Coronary artery (tissue), 2 donors: ENCODE measurements at places on chromosomes 12 and 14.

DNA sequence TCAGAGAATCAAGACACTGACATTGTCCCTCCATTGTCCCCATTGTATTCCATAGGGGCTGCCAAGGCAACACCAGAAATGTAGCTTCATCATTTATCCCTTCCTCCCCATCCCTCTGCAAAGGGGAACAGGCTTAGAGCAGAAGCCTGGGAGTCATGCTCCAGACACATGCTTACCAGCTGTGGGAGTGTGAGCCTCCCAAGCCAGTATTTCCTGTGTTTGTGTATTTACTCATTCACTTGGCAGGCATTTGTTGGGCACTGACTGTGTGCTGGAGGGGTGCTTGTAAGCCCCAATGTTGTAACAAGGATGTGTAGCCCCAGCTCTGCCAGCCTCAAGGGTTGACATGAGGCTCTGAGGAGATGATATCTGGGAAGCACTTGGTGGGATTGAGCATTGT is 46.0 kb upstream of the TCL1A start:
- DNase-seq = no peak

GRCh38 chr12:1696800-1697199 is 5.9 kb downstream of the ADIPOR2 start:
- DNase-seq = no peak

DNA sequence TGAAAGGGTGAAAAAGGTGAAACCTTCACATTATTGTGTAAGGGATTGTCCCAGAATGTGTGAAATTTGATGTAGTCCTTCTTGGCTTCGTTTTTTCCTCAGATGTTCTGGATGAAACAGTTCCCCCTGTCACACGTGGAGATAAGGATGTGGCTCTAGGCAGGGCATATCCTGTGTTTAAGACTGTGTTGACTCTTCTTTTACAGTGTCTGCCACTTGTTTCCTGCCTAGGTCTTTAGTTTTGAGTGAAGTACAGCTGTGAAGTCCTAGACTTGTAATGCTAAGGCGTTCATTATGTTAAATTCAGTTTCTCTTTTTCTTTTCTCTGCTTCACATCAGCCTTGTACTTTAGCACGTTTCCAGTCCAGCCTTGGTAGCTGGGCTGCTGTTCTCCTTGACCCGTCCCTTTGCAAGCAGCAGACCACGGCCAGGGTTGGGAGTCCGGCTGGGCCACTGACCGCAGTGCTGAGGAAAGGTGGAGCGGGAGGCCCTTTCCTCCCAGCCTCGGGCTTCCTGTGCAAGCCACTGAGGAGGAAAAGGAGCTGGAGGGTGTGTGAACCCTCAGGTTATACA is 59.1 kb downstream of the RASSF3 start:
- DNase-seq = no peak

DNA sequence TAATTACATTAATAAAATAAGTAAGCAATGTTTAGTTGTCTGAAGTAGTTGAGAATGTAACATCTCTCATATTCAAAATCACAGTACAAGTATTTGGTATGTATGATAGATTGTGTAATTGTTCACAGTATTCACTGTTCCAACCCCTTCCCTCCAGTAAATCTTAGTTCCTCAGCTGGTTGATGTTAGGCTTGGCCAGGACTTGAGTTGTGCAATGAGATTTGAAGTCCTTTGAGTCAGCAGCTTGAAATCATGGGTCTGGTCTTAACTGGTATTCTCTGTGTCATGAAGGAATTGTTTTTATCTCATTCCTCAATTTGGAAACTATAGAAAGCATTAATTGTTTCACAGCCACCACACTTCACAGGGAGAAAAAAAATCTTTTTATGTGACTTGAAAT is 477.1 kb downstream of the FSCB start:
- DNase-seq = no peak

DNA sequence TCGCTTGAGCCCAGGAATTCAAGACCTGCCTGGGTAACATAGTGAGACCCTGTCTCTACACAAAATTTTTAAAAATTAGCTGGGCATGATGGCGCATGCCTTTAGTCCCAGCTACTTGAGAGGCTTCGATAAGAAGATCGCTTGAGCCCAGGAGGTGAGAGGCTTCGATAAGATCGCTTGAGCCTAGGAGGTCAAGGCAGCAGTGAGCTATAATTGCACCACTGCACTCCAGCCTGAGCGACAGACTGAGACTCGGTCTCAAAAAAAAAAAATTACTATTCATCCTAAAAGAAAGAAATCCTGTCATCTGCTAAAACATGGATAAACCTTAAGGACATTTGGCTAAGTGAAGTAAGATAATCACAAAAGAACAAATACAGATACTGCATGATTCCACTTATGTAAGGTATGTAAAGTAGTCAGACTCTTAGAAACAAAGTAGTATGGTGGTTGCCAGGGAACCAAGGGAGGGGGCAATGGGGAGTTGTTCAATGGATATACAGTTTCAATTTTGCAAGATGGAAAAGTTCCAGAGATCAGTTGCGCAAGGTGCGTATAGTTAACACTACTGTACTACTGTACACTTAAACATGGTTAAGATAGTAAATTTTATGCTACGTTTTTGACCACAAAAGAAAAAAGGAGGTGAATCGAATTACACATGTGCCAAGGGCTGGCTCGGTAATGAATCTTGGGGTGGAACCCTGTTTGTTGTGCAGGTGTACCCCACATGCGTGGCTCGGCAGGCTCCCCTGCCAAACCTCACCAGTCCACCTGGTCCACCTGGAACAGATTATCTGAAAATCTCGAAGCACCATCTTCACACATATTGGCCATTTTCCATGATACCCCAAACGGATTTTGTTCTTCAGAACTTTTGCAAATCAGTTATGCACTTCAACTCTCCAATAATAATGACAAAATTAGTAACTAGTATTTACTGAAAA is 18.3 kb upstream of the ATP2A2 start:
- DNase-seq = no peak
